GM12878 (cell line): ENCODE measurements at places on chromosomes 6 and 20.

DNA sequence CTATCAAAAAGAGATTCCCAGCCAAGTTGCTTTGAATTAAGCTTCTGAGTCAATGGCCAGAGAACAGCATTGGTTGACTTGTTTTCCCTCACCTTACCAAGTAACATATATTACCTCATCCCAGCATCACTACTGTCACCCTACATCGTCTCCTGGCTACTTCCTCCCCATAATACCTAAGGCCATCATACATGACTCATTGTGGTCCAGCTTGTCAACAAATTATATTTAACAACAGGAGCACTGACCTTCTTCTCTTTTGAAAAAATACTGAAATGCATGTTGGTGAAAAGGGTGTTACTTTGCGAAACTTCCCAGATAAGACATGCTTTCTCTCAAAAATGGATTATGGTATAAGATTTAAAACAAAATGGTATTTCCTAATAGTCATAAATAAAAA is 106.9 kb downstream of the TBX18 start:
- no peak for DNase-seq

DNA sequence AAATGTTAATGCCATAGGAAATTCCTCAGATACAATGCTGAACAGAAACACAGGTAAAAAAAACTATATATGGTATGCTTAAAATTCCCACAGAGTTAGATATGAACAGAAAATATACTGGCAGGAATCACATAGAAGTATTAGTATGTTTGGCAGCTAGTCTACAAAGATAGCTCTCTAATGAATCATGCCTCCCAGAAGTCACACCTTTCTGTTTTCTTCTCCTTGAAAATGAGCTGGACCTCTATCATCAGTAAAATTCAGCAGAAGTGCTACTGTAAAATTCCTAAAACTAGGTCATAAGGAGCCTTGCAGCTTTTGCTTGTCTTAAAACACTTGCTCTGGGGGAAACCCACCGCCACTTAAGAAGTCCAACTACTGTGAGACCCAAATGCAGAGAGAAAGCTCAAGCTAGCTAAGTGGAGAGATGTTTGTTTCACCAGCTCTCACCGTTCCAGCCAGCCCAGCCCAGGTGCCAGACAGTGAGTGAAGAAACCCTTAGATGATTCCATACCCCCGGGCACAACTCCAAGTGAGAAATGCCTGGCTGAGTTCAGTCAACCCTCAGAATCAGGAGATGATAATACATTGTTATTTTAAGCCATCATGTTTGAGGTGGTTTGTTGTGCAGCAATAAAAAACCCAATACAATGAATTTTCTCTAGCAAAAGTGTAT is 43.0 kb downstream of the TSPYL4 start:
- DNase-seq: no peak

- DNase-seq: no peak
Measured at GRCh38 chr6:139479433-139480222, 105.2 kb upstream of the CITED2 start.

DNA sequence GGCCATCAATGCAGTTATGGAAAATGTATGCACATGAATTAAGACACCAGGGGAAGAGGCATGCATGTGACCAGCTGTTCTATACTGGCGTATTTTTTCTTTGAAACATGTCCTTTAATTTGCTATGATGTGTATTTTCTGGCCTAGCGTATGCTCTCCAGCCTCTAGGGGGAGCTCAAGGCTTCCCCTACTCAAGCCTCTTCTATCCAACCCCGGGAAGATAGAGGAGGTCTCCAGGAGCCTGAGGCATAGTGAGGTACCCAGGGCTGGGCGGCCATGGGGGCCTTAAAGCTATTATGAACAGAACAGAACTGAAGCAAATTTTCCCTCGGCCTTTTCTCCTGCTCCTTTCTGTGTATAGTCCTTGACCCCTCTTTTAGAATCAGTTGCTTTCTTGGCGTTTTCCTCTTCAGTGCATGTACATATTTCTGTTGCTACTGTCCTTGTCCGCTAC is 528.9 kb downstream of the MAFB start:
- peak; percentile 7 for DNase-seq

DNA sequence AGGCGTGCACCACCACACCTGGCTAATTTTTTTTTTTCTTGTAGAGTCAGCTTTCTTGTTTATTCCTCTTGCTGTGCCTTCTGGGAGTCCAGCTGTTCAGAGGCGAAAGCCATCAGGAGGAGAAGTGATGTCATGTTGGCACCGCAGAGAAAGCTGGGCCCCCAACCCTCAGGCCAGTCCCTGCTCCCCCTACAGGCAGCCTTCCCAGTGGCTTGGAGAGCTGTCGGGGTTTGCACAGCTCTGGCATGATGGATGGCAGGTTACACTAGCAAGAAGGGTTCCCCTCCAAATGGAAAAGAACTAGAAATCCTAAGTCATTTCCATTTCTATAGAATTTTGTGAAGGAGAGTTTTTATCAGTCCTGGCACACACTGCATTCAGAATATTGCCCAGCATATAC is 72.6 kb downstream of the C6orf52 start:
- DNase-seq: no peak

GRCh38 chr6:30219244-30219643 is 6.0 kb upstream of the TRIM26 start:
- DNase-seq: peak; percentile 23

- DNase-seq: peak; percentile 38
Measured at GRCh38 chr20:5056801-5057599, 55.7 kb upstream of the SLC23A2 start.

DNA sequence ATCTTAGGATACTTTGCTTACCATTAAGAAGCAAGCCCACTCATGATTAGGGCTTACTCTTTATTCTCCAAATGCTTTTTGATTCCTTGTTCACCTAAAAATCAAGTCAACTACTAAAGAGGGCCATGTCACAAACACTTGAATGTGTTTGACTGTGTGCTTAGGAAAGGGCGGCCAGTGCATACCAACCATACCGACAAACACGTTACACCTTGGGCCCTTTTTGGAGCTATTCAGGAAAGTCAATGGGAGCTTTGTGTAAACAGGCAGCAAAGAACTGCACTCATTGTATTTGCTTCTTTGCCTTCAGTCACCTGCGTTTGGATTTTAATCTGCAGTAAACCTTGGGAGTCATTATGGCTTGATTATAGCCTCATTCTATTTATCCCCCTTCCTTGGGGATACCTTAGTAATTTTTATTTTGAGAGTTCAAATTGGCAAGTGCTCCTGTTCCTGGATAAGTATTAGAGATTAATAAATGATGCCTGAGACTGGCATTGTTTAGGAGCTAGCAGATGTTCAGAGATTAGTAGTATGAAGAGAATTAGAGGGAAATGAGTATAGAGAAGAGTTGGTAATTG is 102.6 kb upstream of the HDGFL1 start:
- DNase-seq: no peak

- peak; percentile 40 for DNase-seq
Measured at GRCh38 chr6:27251112-27251605, 3.7 kb downstream of the PRSS16 start.

DNA sequence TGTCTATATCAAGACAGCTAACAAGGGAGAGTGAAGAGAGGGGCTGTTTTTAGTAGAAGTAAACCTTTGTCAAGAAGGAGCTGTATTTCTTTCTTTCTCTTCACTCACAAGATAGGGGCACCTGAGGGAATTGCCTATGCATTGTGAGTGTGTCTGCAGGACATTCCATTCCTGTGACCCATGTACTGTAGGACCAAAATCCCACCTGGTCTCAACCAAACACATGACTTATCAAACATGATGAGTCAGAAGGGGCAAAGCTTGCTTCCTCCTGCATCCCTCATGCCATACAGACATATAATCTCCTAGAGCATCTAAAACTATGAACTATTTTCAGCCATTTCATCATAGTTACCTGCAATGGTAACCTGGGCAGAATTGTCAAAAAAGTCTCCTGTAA is 21.8 kb downstream of the PKHD1 start:
- DNase-seq: no peak

DNA sequence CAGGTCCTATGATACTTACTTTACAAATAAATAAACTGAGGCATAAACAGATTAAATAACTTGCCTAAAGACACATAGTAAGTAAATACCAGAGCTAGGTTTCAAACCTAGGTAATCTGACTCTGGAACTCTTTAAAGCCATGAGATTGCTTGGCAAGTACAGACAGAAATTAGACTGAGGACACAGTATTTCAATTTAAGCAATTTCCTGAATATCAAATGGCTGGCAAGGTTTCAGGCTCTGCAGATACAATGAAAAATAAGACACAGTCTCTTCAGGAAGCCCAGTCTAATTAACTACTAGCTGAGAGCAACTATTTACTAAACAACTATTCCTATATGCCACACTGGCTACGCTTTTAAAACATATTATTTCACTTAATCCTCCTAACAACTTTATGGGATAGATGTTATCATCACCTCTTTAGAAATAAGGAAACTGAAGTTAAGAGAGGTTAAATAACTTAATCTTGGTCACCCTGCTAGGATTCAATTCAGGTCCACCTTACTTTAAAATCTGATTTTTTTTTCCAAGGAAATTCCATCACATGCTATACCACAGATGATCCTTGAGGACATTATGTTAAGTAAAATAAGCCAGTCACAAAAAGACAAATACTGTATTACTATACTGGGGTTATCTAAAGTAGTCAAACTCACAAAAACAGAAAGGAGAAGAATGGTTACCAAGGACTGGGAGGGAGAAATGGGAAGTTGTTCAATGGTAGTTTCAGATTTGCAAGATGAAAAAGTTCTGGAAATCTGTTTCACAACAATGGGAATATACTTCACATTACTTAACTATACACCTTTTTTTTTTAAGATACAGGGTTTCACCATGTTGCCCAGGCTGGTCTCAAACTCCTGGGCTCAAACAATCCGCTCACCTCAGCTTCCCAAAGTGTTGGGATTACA is 4.1 kb downstream of the TRPC4AP start:
- DNase-seq: no peak

DNA sequence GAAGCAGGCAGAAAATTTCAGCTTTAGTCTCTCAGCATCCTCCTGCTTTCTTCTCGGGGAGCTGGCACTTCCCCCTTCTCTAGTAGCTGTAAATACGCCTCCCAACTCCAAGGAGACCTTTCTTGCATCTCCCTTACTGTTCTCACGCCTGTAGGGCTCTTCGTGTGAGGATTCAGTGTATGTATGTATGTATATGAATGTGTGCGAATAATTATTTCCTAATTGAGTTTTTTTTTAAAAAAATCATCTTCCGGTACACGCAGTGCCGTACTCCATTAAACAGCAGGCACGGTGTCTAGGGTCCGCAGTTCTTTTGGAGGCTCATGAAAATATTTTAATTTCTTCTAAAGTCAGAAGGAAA is 85.4 kb downstream of the HFE start:
- DNase-seq: no peak

DNA sequence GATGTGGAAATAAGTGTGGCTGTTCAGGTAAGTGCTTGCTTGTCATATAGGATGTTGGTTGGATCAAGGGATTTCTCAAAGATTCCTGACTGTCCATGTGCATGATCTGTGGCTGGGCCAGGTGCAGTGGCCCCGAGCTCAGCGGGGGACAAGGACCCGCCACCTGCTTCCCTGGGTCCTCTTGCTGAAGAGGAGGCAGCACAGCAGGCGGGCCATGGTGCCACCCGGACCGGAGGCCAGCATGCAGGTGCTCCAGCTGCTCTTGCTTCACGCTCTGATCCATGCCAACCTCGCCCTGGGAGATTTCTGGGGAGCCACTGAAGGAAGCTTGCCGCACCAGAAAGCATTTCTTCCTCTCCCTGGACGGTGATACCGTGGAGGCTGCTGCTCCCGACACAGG is 173.8 kb downstream of the HIVEP2 start:
- DNase-seq: no peak

GRCh38 chr6:26613201-26613600 is 16.4 kb downstream of the ABT1 start:
- no peak for DNase-seq

- no peak for DNase-seq
Measured at GRCh38 chr6:110491644-110492317, 15.4 kb upstream of the SLC22A16 start.

DNA sequence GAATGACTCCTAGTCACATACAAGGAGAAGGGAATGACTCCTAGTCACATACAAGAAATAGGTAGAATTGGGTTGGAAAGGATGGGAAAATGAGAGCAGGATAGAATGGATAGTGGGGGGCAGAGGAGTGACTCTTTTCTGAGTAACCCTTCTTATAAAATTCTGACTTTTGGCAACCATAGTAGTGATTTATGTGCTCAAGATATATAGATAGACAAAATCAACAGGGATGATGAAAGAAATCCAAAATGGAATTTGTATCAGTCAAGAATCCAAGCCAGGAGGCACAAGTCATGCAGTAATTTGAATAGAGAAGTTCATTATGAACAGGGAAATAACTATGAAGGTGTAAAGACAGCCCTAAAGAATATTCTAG is 41.7 kb downstream of the ADAT2 start:
- DNase-seq: no peak

DNA sequence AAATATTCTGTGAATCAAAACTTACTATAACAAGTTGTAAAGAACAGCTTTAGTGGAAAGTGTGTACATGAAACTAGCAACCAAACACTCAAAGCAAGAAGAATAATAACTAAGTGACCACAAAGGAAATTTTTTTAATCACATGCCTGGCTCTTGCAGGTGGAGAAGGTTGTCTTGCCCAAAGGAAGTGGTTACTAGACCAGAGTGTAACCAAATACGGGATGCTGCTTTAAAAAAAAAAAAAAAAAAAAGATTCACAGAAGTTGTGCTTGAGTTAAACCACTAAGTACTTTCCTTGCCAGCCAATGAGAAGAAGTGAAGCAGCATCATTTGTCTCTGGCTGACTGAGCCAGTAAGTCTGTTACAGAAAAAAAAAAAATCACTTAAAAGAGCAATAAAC is 19.1 kb upstream of the HLA-DQB1 start:
- peak; percentile 95 for DNase-seq

- no peak for DNase-seq
Measured at GRCh38 chr6:27679308-27679963, 206.5 kb upstream of the ZNF184 start.

DNA sequence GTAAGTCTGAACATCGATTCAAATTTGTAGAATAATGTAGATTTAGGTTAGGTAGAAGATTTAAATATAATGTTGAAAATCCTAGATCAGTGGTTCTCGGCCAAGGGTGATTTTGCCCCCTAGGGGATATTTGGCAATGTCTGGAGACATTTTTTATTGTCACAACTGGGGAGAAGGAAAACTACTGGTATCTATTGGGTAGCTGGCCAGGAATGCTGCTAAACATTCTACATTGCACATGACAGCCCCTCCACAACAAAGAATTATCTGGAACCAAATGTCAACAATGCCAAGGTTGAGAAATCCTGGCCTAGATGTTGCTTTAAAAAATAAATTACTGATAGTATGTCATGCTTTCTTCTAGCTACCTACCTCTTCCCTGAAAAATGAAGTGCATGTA is 76.1 kb downstream of the HIVEP2 start:
- no peak for DNase-seq

GRCh38 chr6:167827583-167828324 is 1.0 kb downstream of the AFDN start:
- no peak for DNase-seq
